ENCODE measurements at places on chromosomes 12 and 14. TPM values are rescaled to one million over a fixed set of nuclear protein-coding genes. Genes with fewer than 3 reads are reported as not detected.

DNA sequence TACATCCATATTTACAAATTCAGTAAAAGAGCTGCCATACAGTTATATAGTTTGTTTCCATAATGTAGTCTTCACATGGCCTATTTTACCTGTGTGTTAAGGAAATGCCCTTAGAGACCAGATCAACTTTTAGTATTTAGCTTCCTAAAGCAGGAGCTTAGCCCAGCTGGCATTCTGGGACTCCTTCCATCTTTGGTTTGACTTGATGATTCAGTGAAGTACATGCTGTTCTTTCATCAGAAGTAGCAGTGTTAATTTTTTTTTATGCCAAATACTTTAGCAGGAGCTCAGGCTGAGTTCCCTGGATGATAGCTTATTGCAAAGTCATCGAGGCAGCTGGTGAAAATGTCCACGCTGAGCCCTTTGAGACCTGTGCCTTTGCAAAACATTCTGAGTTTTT, 101.0 kb downstream of the FOXG1 start:
- H3K4me3 ChIP-seq, result no peak overlapping the region
- H3K4me1 ChIP-seq, result no peaks in the 10 kb centered on the region
- DNase-seq, result no peak
- H3K36me3 ChIP-seq, result no peaks in the 10 kb centered on the region
- H3K27me3 ChIP-seq, result no peaks in the 10 kb centered on the region

- DNase-seq, result no peak
- H3K27ac ChIP-seq, result no peak overlapping the region
- H3K36me3 ChIP-seq, result 0 out of 2 replicates have a peak, but pooled peaks cover 5% of the 10 kb centered on the region
- H3K4me3 ChIP-seq, result no peak overlapping the region
- no peaks in the 10 kb centered on the region for H3K27me3 ChIP-seq
Observed at GRCh38 chr12:83700838-83701237, 1014.1 kb downstream of the TMTC2 start.

GRCh38 chr12:45246236-45246635, 30.3 kb downstream of the ANO6 start:
- H3K36me3 ChIP-seq, result peaks cover 11% of the 10 kb centered on the region
- H3K27me3 ChIP-seq, result no peaks in the 10 kb centered on the region
- no peak overlapping the region for H3K27ac ChIP-seq
- no peak for DNase-seq
- H3K4me3 ChIP-seq, result no peak overlapping the region
- H3K4me1 ChIP-seq, result peaks cover 29% of the 10 kb centered on the region

- no peak overlapping the region for H3K27ac ChIP-seq
- H3K4me1 ChIP-seq, result no peaks in the 10 kb centered on the region
- H3K36me3 ChIP-seq, result no peaks in the 10 kb centered on the region
- H3K27me3 ChIP-seq, result peaks cover 5% of the 10 kb centered on the region
- no peak for DNase-seq
- no peak overlapping the region for H3K4me3 ChIP-seq
Observed at GRCh38 chr14:36723530-36723929, 61.9 kb downstream of the PAX9 start.

INSM2 gene
- not detected for total RNA-seq

A2M gene
- 0.37 TPM for total RNA-seq

UNC79 gene
- 0.04 TPM for total RNA-seq

KRT78 gene
- total RNA-seq, result not detected

Data from HFFc6 (cell line).